Breast epithelium (tissue), 4 donors: ENCODE measurements at places on chromosomes 5 and 9. TPM values are rescaled to one million over a fixed set of nuclear protein-coding genes. Genes with fewer than 3 reads are reported as not detected.

DNA sequence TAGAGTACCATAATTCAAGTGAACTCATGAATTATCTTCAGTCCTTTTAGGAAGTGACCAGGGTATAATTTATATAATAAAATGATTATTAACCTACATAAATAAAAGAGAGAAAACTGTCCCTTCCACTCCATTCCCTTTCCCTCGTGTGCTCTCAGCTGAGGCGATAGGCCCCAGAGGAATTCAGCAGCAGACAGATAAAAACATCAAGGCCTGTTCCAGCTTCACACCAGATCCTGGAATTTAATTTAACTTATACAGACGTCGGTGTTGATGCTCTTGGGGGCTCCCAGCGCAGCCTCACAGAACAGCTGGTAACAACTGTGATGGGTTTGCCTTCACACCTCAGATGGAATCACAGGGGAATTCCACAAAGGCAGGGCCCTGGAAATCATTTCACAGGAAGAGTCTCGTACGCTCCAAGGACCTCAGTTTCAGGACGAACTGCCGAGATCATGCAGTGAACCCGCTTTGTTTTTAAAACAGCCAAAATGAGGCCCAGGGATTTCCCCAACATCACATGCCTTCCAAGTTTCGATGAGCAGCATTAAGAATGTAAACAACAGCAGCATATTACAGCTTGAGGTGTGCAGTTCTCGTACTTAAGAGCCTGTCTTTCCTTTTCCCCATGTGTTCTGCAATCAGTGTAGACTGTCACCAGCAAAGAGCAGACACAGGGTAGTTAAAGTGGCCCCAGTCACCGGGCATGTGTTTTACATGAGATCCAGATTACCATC lies 73.6 kb upstream of the ALDH1B1 start:
- no peaks in the 10 kb centered on the region for H3K27me3 ChIP-seq
- no peak overlapping the region for H3K4me3 ChIP-seq
- H3K27ac ChIP-seq, result peak overlapping the region; percentile 8

GRCh38 chr9:37926737-37927118 lies 22.8 kb upstream of the SLC25A51 start:
- H3K36me3 ChIP-seq, result no peaks in the 10 kb centered on the region
- H3K27ac ChIP-seq, result no peak overlapping the region
- no peak for DNase-seq
- no peaks in the 10 kb centered on the region for H3K27me3 ChIP-seq

DNA sequence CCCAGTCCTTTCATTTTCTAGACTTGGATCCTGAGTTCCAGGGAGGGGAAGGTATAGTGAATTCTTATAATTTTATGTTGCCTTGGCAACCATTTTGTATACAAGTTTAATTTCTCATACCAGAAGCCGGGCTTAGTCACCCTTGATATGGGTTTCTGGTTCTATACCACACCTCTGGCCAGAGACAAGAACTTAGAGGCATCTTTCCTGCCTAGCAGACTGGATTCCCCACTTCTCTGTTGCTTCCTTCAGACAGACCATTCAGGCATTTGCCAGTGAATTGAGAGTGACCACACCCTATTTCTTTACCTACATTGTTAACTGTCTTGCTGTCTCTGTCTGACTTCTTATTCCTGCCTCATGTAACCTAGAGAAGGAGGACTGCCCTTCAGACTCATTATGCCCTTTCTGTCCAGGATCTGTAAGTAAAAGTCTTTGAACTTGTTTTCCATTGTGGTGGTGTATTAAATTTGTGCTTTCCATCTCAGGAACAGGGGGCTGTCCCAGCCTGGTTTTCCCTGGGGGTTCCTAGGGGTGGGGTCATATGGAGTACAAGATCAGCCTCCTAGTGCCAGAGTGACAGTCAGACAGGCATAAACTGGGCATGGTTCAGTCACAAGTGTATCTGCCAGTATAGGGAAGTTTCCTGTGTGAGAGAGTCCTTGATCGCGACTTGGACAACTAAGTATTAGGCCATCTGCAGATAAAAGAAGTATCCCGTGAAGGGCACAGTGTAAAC lies 27.4 kb downstream of the TNFSF8 start:
- DNase-seq, result no peak
- no peak overlapping the region for H3K27ac ChIP-seq
- H3K27me3 ChIP-seq, result no peaks in the 10 kb centered on the region
- H3K4me1 ChIP-seq, result no peaks in the 10 kb centered on the region

BTNL3 gene
- total RNA-seq, result not detected

DNA sequence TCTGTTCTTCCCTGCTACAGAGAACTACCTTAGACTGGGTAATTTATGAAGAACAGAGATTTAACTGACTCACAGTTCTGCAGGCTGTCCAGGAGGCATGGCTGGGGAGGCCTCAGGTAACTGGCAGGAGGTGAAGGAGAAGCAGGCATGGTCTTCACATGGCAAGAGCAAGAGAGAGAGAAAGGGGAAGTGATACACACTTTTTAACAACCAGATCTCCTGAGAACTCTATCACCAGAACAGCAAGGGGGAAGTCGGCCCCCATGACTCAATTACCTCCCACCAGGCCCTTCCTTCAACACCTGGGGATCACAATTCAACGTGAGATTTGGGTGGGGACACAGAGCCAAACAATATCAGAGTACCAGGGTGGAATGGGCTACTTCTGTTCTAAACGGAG lies 766.8 kb downstream of the TLE1 start:
- DNase-seq, result no peak
- H3K27me3 ChIP-seq, result no peaks in the 10 kb centered on the region
- no peaks in the 10 kb centered on the region for H3K4me1 ChIP-seq
- H3K36me3 ChIP-seq, result no peaks in the 10 kb centered on the region
- H3K27ac ChIP-seq, result no peak overlapping the region
- H3K4me3 ChIP-seq, result no peak overlapping the region
